GM12891 (cell line): ENCODE measurements at places on chromosomes 11 and 22.

DNA sequence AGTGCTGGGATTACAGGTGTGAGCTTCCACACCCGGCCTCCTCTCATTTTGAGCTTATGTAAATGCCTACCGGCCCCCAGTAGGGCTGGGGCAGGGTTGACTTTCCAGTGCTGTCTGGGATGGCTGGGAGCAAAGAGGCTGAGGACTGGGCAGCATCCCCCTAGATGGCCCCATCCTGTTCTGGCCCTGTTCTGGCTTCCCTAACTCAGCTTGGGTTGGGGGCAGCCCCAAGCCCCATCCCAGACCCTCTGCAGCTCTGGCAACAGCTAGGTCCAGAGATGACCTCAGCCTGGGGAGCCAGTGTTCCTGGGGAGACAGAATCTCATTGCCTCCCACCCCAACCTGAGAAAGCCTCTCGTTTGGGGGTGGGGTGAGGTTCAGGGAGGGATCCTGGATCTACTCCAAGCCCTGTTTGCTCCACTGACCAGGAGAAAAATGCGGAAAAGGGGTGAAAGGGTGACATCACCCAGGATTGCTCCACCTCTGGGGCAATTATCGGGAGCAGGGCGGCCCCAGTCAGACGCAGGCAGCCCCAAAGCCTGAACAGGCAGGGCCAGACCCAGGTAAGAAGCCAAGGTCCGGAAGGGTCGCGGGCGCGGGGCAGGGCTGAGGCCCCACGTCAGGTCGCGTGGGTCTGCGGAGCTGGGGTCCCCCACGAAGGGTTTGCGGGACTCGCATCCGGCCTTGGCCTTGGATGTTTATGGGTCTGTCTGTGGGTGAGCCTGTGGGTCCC lies at the start of gene PNPLA2:
Gene PNPLA2, plus strand, starts transcription at position 519 of the 733 bp plus-strand sequence. CDS start 805 bp downstream, outside the sequence.
- no peak for DNase-seq

DNA sequence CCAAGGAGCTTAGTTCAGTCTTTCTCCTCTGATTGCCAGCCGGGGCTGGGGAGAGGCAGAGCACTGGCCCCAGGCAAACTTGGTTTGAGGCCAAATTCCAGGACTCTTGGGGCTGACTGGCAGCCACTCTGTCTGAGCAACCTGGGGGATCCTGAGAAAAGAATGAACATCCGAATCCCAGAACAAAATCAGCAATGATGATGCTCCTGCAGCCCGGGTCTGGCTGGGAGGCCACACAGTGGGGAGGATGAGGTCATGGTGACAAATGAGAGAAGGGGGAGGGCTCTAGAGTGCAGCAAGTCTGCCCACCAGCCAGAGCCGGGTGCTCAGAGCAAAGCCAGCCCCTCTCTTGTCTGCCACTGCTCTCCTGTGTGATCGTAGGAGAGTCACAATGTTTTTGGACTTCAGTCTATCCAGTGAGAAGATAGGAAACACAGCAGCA lies 71.8 kb upstream of the PAX6 start:
- DNase-seq = no peak

- no peak for DNase-seq
Observed at GRCh38 chr11:34630544-34630943, 9.7 kb downstream of the EHF start.

- no peak for DNase-seq
Observed at GRCh38 chr11:34327804-34328631, 29.8 kb downstream of the ABTB2 start.

- no peak for DNase-seq
Observed at GRCh38 chr11:79388201-79388600, 52.6 kb downstream of the TENM4 start.

GRCh38 chr11:124884340-124884739 lies 13.3 kb downstream of the ROBO4 start:
- no peak for DNase-seq

DNA sequence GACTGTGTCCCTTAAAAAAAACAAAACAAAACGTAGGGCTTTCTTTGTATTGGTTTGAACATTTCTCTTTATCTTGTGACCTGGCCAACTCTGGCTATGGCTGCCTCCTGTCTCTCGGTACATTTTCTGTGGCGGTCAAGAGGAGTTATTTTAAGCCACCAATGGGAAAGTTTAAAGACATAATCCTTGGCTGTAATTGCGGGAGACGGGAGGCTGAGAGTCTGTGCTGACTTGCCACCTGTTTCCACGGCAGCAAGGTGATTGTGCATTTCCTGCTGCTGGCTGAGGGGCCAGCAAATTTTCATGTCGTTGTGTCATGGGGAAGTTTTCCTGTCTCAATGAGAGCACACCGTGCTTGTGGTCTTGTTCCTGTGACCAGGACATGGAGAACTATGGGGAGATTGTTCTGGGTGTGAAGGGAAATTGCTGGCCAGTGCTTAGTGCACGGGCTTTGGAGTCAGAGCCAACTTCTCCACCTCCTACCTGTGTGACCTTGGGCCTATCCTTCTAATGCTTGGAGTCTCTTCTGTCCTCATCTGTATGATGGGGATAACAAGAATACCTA lies 11.0 kb downstream of the PTPRJ start:
- DNase-seq = no peak

DNA sequence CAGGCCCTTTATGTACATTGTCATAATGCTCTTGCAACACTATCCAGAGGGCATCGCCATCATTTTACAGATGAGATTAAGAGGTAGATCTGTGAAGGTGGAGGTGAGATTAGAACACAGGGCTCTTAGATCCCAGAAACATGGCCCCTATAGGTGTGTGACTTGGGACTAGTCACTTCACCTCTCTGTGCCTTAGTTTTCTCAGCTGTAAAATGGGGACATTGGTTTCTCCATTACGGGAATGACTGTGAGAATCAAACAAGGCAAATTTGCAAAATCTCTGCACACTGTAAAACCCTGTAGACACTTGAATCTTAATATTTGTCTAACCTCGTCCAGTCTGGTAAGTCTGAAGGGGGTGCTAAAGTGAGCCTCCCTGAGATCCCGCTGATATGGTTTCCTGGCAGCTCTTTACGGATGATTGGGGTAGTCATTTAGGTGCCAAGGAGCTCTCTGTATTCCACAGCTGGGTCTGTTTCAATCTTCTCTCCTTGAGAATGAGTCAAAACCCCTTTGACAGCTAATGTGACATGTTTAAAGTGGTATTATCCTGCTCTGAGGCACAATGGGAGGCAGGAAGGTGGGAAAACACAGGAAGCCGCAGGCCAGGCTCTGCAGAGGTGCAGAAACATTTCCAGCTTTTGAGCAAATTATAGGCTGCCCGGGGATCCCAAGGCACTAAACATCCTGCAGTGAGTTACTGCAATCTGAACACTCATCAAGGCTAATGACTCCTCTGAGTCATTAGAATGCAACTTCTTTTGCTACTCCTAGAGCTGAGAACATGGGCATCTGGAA lies 140.8 kb downstream of the CCDC81 start:
- DNase-seq = no peak

- no peak for DNase-seq
Observed at GRCh38 chr11:111301004-111301841, 2.9 kb downstream of the POU2AF3 start.

- no peak for DNase-seq
Observed at GRCh38 chr11:81839016-81839415, 894.6 kb downstream of the FAM181B start.

- no peak for DNase-seq
Observed at GRCh38 chr11:74097686-74098237, 73.0 kb downstream of the C2CD3 start.

DNA sequence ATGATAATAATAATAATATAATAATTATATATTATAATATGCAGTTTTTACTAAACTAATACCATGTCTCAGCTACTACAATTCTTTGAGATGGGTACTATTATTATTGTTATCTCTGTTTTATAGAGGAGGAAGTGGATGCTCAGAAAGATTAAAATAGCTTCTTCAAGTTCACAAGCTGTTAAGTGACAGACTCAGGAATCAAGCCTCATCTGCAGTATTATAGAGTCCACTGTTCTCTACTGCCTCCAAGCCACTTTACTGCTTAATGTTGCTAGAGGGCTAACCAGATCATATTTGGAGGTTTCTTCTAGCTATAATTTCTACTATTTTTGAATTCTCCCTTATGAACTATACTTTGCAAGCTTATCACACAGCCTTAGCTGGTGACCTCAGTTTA lies 62.7 kb downstream of the CSTPP1 start:
- no peak for DNase-seq

- DNase-seq = no peak
Observed at GRCh38 chr11:75248924-75249256, 8.3 kb downstream of the TPBGL start.

DNA sequence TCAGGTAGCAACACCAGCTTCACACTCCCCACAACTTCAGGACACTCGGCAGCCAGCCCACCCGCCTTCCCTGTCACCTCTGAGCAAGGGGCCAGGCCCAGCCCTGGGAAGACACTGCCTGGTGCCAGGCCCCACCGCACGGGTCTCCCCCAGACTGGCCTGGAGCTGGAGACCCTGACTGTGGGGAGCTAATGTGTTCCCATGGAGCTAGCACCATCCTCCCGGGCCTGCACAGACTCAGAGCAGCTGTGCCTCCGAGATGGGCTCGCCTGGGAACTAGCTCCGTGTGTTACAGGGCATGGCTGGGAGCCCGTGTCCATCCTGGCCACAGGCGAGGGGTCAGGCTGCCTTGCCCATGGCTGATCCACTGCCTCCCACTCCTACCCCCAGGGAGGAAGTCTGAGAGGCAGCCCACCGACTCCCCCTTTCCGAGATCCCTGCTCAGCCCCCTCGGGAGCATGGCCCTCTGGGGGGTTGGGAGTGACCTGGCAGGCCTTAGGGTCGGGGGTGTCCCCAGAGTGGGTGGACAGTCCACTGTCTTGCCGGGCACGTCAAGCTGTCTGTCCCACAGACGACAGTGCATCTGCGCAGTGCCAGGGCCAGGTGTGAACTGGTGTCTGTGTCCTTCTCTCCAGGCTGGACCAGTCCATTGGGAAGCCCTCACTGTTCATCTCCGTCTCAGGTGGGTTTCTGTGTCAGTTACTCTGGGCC lies 76.7 kb upstream of the KCNQ1OT1 start:
- no peak for DNase-seq

- DNase-seq = no peak
Observed at GRCh38 chr11:127559978-127560377, 559.4 kb upstream of the KIRREL3 start.

DNA sequence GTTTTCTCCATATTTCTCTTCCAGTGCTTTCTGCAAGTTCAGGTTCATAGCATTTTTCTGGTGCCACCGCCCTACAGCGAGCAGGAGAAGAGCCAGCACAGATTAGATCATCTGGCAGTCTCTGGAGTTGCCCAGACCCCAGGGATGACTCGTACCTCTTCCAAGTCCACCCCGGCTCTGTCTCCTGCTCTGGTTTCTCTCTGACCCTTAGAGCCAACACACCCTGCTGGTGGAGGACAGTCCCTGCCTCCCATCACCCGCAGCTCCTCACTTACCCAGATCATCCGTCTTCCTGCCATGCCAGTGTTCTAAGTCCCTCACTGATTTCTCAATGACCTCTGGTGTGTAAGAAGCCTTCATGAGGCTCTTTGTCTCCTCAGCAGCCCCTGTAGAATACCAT lies 28.0 kb downstream of the TST start:
- no peak for DNase-seq

GRCh38 chr11:115944596-115944995 lies 440.4 kb upstream of the CADM1 start:
- no peak for DNase-seq

DNA sequence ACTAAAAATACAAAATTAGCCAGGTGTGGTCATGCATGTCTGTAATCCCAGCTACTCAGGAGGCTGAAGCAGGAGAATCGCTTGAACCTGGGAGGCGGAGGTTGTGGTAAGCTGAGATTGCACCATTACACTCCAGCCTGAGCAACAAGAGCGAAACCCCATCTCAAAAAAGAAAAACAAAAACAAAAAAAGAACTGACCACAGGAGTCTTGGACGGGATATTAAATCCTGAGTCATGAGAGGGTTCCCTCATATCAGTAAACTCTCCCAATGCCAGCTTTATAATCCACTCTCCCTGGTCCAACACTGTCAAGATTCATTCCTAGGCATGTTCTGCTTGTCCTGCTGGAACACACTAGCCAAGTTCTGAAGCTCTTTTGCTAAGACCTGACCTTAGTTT lies 61.5 kb upstream of the EP300 start:
- DNase-seq = no peak

- DNase-seq = peak; percentile 57
Observed at GRCh38 chr22:50526834-50527801, 1.7 kb upstream of the SCO2 start.

DNA sequence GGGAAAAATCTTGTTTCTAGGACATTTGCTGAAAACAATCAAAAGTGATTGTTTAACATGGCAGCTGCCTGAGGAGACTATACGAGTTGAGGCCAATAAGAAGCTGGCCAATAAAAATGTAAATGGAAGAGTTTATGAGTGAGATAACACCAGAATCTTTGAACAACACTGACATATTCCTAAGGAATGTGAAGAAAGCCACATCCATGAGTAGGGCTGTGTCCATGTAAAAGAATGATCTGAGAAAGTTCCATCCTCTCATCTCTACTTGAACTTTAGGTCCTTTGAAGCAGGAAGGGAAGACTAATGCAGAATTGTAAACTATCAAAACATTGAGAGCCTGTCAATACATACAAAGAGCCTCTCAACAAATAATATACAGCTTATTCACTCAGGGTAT lies 6.9 kb upstream of the CHORDC1 start:
- no peak for DNase-seq

GRCh38 chr22:21761086-21761485 lies 25.5 kb upstream of the YPEL1 start:
- DNase-seq = no peak

DNA sequence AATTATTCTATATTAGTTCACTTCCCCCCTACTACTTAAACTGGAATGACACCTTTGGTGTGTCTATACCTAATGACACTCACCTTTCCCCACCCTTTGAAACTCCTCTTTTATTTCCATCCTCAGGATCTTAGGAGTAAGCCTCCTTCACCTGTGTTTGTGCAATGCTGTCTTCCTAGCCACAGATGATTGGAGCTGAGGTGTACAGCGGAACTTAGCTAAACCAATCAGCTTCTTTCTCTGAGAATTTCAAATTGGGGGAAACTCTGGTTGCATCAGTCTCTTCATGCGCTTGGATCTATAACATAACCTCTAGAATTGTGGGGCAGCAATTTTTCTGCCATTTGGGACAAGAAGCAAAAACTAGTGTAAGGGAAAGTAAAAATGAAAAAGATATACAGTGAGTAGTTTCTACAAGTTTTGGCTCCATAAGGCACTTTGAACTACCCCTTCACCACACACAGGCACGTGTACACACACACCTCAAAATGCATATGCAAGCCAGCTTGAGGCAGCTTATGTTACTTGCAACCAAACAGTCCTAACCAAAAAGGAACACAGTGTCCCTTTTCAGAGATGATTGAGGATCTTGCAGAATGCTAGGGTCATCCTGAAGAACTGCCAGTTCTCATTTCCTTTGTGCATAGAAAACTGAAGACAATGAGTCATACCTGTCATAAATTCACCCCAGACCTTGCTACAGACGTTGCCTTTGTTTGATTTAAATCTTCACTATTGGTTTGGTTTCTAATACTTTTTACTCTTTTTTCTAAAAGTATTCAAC lies 36.0 kb upstream of the LDLRAD3 start:
- peak; percentile 9 for DNase-seq
